Lung microvascular endothelial cell (primary cell): ENCODE measurements at places on chromosomes 12 and 14. TPM values are rescaled to one million over a fixed set of nuclear protein-coding genes. Genes with fewer than 3 reads are reported as not detected.
A peak's percentile ranks its signal among the peaks of the same experiment; 100 is the strongest.

DNA sequence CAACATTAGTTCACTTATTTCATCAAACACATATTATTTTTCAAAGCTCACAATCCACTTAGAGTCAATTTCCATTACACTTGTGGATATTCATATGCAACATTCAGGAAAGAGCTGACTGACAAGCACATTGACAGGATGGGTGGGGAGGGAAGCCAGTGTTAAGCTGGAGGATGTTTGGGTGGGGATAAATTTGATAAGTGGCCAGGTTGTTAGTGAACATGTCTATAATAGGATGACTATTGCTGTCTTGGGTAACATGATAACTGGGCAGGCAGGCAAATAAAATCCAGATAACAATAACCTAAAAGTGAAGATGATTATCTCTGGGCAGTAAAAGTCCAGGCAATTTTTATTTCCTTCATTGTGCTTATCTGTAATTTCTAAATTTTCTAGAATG lies 73.8 kb upstream of the OSBPL8 start:
- DNase-seq: peak; percentile 60

GRCh38 chr12:109513977-109514376 lies 36.5 kb downstream of the UBE3B start:
- no peak for DNase-seq

Gene TEAD4
- total RNA-seq: 18.3 and 19.2 TPM in 2 replicates

DNA sequence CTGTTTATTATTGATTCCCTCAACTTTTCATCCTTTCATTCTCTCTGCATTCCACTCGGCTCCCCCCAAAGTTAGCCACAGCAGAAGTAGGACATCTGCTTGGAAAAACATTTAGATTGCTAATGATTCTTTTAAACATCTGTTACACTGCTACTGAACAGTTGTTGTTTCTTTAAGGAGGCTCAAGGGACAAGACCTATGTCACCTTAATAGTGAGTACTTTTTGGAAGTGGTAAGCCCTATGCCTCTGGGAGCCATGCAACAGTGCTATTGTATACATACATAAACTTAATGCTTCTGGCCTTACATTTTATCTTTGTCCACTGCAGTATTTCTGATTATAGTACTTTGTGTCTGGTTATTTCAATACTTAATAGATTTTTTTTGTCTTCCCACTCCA lies 628.2 kb upstream of the FOXG1 start:
- no peak for DNase-seq

Gene PPP1R12A
- total RNA-seq: 53.8 and 66.9 TPM in 2 replicates

DNA sequence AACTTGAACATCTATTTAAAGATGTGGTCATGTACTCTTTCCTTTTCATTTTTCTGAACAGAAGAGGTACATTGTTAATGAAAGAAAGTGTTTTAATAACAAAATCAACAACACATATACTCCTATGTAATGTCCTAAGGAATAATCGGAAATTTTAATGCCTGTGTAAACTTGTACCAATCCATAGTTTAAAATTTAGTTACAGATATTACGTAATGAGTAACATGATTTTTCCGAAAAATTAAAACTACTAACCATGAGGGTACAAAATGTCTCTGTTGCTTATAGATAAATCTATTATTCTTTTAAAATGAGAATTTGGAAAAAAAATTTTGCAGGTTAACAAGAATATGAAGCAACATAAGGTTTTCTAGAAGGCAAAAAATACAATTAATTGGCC lies 220.1 kb downstream of the BCAT1 start:
- no peak for DNase-seq

DNA sequence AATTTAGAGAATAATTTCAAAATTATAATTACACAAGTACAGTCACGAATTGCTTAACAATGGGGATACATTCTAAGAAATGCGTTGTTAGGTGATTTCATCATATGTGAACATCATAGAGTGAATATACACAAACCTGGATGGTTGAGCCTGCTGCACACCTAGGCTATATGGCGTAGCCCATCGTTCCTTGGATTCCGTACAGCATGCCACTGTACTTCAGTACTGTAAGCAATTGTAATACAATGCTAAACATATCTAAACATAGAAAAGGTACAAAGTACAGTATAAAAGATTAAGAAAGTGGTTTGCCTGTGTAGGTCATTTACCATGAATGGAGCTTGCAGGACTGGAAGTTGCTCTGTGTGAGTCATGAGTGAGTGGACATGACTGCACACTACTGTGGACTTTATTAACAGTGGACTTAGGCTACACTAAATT lies 286.2 kb downstream of the CACNA1C start:
- peak; percentile 14 for DNase-seq

DNA sequence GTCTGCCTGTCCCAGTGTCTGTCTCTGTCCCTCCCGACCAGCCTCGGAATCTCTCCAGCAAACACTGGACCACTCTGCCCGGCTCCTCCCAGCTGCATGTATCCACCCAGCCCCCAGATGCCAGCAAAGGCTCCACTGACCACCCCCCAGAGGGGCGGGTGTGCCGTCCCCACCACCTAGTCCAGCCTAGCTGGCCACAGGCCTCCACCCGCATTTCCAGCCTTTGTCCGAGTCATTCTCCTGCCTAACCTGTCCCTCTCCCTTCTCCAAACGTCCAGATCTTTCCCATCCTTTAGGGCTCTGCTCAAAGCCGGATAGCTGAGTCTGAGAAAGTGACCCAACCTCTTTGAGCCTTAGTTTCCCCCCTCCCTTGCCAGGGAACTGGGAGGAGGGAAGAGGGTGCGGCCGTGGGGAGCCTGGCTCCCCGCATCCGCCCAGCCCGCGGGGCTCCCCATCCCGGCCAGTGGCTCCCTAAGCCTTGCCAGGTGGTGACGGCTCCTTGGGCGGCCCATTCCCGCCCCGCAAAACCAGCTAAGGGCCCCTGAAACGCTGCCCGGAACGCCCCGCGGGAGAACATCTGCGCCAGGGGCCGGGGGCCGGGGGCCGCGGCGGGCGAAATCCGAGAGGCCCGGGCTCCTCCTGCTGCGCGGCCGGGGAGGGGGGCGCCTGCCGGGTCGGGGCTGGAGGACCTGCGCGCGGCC lies 34.6 kb upstream of the ANKRD9 start:
- DNase-seq: no peak

Gene SYCP3
- under 0.01 TPM in 1 of 2 replicates, not detected in the other for total RNA-seq

- no peak for DNase-seq
Observed at GRCh38 chr14:33993246-33993645, 42.4 kb upstream of the EGLN3 start.
